Hematopoietic multipotent progenitor cell (in vitro differentiated cells): ENCODE measurements at places on chromosomes 6 and 20. TPM values are rescaled to one million over a fixed set of nuclear protein-coding genes. Genes with fewer than 3 reads are reported as not detected.

The NRSN1 gene
- total RNA-seq = not detected

The SMOC2 gene
- under 0.01 TPM for total RNA-seq

The APCDD1L gene
- total RNA-seq = under 0.01 TPM

The ZNF831 gene
- total RNA-seq = 0.81 TPM

The SLC17A5 gene
- 8.9 TPM for total RNA-seq

The SERINC3 gene
- 95.3 TPM for total RNA-seq

The ADGRF1 gene
- 0.27 TPM for total RNA-seq

The SLC12A5 gene
- total RNA-seq = 1.9 TPM

The ROS1 gene
- total RNA-seq = not detected

The DCDC2 gene
- total RNA-seq = under 0.01 TPM

The MTHFD1L gene
- total RNA-seq = 9.2 TPM

The ISM1 gene
- 0.27 TPM for total RNA-seq

The RNF182 gene
- total RNA-seq = 0.27 TPM

The ECHDC1 gene
- total RNA-seq = 11.6 TPM

The CLDN20 gene
- not detected for total RNA-seq

The SLC17A3 gene
- not detected for total RNA-seq

The DLK2 gene
- 0.27 TPM for total RNA-seq

The PPDPF gene
- total RNA-seq = 87.3 TPM

The PM20D2 gene
- 14.5 TPM for total RNA-seq

The MAD2L1BP gene
- 33.1 TPM for total RNA-seq

The SLC35B2 gene
- total RNA-seq = 48.2 TPM

The DACT2 gene
- total RNA-seq = not detected

The HLA-DQB1 gene
- 2.7 TPM for total RNA-seq

The DNAH8 gene
- total RNA-seq = not detected

The ENPP3 gene
- total RNA-seq = 0.54 TPM

The PPP1R14C gene
- under 0.01 TPM for total RNA-seq

The C4A gene
- 5.9 TPM for total RNA-seq

The FAM209B gene
- not detected for total RNA-seq

The NMBR gene
- total RNA-seq = not detected

The FOXF2 gene
- not detected for total RNA-seq

The OOEP gene
- 0.27 TPM for total RNA-seq
